ENCODE measurements at places on chromosomes 2 and 18.

DNA sequence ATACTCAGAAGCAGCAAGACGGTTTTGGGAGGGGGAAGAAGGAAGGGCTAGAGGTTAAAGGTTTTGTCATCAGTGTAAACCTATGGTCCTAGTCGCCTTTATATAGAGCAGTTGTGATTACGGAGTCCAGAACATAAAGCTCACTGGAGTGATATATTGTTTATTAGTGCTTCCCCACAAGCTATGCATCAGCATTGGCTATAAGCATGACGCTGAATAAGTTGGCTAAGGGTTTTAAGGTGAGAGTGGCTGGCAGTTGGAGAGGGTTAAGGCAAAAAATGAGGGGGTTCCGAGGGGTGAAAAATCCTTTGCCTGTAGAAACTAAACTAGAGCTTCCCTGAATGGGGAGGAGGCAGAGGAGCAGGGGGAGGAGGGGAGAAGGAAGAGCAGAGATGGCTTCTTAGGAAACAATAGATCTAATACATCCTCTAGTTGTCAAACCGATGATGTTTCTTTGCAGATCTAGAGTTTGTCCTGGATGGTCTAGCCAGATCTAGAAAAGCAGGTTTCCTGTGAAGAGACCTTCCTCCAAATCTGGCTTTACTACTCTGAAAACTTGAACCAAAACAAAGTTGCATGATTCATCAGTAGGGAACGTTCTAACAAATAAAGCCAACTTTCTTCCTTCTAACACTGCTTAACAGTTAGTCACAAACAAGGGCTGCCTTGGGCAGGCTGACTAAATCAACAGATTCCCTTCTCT lies 2.5 kb downstream of the KLF7 start:
- H3K4me1 ChIP-seq = peaks cover 20% of the 10 kb centered on the region
- peak overlapping the region; percentile 92 for H3K4me3 ChIP-seq
- H3K27ac ChIP-seq = peak overlapping the region; percentile 93
- no peaks in the 10 kb centered on the region for H3K27me3 ChIP-seq
- H3K36me3 ChIP-seq = no peaks in the 10 kb centered on the region
- DNase-seq = peak; percentile 73

- peaks cover 8% of the 10 kb centered on the region for H3K4me1 ChIP-seq
- peak overlapping the region; percentile 62 for H3K27ac ChIP-seq
- no peaks in the 10 kb centered on the region for H3K36me3 ChIP-seq
- H3K4me3 ChIP-seq = no peak overlapping the region
- DNase-seq = peak; percentile 52
- no peaks in the 10 kb centered on the region for H3K27me3 ChIP-seq
These were observed 543.0 kb upstream of the TNP1 start for GRCh38 chr2:217402761-217403383.

DNA sequence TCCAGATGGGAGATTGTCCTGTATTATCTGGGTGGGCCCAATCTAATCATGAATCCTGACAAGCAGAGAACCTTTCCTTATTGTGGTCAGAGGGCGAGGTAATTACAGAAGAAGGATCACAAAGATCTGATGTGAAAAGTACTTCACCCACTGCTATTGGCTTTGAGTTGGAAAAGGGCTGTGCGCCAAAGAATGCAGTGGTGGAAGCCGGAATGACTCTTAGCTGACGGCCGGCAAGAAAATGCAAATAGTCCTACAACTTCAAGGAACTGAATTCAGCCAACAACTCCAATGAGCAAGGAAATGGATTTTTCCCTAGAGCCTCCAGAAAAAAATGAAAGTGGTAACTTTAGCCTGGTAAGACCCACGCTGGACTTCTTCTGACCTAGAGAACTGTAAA lies 67.3 kb downstream of the CTNNA2 start:
- H3K4me1 ChIP-seq = no peaks in the 10 kb centered on the region
- no peak overlapping the region for H3K4me3 ChIP-seq
- DNase-seq = no peak
- H3K36me3 ChIP-seq = no peaks in the 10 kb centered on the region

- DNase-seq = no peak
- H3K4me3 ChIP-seq = no peak overlapping the region
- H3K27me3 ChIP-seq = no peaks in the 10 kb centered on the region
- peak overlapping the region; percentile 89 for H3K27ac ChIP-seq
- H3K36me3 ChIP-seq = no peaks in the 10 kb centered on the region
- peaks cover 10% of the 10 kb centered on the region for H3K4me1 ChIP-seq
These were observed 22.4 kb downstream of the PTPN2 start for GRCh38 chr18:12861637-12862036.
